Stimulated activated CD8-positive, alpha-beta memory T cell treated with anti-CD3 and anti-CD28 coated beads, Interleukin-15, amount 100 ng/mL, for 1 hour (primary cell): ENCODE measurements at places on chromosomes 4 and X.

DNA sequence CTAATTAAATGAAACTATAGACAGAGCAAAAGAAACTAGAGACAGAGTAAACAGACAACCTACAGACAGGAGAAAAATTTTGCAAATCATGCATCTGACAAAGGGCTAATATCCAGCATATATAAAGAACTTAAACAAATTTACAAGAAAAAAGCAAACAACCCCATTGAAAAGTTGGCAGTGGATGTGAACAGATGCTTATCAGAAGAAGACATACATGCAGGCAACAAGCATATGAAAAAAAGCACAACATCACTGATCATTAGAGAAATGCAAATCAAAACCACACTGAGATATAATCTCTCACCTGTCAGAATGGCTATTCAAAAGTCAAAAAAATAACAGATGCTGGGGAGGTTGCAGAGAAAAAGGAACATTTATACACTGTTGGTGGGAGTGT lies 14.8 kb downstream of the ZNF280C start:
- DNase-seq = no peak

- no peak for DNase-seq
Observed at GRCh38 chr4:153426207-153426885, 39.8 kb upstream of the TMEM131L start.

DNA sequence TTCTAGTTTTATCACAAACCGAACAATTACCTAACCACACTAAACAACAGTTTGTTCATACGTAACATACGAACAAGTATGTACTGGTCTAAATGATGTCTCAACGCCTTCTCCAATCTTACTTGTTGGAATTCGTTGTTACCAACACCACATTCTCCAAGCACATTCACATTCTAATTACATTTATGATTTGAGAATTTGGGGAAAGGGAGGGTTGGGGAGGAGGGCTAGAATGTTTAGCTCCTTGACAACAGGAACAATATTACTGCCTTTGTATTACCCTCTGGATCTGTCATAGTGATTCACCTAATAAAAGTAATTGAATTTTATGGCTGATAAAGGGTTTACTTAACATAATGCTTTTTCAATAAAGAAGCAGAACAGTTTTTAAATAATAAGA lies 24.4 kb downstream of the LCORL start:
- DNase-seq = no peak

- DNase-seq = no peak
Observed at GRCh38 chrX:145848448-145848847, 30.8 kb downstream of the SLITRK2 start.

DNA sequence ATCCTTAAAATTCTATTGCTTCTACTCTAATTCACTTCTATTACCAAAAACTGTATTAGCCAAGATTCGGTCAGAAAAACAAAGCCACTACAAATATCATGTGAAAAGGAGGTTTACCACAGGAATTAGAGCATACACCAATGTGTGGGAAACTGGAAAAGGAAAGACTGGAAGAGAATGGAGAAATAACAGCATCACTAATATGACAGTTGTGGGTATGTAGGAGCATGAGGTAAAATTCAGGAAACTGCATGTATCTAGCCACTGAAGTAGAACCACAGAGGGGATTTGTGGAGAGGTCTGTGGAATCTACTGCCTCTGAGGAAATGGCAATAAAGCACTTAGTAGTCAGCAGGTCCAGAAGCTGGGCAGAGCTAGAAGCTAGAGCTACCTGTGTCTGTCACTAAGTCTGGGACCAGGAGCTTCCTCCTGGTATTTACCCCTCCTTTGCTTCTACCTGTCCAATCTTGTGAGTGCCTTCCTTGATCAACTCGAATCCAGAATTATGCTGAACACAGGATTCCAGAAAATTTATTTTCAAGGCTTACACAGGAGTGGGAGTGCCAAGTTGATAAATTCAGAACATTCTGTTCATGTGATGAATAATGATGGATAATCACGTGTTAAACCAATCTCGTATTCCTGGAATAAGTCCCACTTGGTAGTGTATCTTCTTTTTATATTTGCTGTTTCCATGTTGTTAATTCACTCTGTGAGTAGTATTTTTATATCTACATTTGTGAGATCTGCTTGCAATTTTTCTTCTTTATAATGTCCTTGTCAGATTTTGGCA lies 52.6 kb downstream of the NAF1 start:
- no peak for DNase-seq

GRCh38 chrX:45762699-45763647 lies 562.3 kb upstream of the DIPK2B start:
- no peak for DNase-seq

DNA sequence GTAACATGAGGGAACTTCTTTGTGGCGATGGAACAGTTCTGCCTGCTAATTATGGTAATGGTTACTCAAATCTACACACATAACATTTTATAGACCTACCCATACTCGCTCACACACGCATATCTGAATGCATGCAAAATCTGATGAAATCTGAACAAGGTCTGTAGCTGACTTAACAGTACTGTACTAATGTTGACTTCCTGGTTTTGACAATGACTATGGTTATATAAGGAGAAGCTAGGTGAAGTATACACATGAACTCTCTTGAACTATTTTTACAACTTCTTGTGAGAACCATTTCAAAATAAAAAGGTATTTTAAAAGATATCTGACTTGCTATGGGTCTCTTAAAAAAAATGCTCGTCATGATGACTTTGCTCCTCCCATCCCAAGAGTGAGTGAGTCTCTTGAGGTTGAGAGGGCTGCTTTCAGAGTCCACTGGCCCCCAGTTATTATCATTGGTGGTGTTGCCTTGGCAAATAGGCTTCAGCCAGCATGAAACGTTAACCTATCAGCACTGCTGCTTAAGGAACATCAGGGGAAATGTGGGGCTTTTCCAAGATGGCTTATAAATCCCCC lies 99.8 kb downstream of the MTMR1 start:
- DNase-seq = no peak

- no peak for DNase-seq
Observed at GRCh38 chrX:109872021-109872732, 130.7 kb upstream of the TMEM164 start.

DNA sequence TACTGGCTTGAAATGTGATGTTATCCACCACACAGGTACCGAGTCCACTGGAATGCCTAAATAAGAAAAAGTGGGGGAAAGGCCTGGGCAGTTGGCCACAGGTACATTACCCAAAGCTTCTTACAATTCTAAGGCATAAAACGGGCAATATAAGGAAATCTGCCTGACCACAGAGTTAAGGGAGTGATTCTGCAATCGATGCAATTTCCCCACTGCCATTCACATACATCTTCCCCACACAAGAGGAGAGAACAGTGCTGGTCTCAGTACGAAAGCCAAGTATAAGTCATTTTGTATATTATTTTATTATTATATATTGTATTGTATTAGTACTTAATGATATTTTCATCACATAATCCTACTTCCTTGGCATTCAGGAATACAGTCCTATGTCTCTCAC lies 30.6 kb downstream of the RFC1 start:
- no peak for DNase-seq

DNA sequence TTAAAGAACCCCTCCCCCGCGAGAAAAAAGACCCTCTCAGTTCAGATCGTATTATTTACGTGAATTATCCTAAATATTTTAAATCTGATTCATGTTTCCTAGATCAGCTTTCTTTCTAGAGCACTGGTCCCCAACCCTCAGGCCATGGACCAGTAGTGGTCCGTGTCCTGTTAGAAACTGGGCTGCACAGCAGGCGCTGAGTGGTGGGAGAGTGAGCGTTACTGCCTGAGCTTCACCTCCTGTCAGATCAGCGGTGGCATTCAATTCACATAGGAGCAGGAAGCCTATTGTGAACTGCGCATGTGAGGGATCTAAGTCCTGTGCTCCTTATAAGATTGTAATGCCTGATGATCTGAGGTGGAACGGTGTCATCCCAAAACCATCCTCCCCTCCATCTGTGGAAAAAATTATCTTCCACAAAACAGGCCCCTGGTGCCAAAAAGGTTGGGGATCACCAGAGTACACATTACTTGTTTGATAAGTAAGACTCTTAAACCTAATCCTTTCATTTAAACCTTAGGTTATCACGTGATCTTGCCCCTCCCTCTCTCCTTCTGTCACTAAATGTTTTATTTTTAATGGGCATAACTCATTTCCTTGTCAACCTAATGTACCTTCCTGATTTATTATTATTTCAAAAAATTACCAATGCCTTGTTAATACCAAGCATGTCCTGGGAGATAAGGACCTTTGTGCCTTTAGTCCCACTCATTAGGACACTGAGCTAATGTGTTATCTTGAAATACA lies 442.9 kb downstream of the TLL1 start:
- DNase-seq = no peak

GRCh38 chrX:11460347-11460746 lies 167.1 kb downstream of the AMELX start:
- no peak for DNase-seq

DNA sequence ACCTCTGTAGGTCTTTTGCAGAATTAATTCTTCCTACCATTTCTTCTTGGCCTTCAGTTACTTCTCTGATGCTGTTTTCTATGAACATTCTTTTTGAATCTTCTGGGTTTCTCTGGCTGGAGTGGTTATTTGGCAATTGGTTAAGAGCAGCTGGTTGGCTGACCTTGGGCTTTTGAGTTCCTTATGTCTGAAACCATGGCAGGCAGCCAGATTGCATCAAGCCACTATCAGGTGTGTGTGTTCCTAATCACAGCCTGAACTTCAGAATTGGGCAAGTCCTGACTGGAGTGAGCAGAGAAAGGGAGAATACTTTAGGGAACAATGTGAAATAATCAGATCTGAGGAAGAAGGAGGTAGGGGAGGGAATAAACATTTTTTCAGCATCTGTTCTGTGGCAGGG lies 90.2 kb downstream of the ARHGAP10 start:
- no peak for DNase-seq

- DNase-seq = no peak
Observed at GRCh38 chr4:123826896-123827295, 430.3 kb downstream of the SPRY1 start.

DNA sequence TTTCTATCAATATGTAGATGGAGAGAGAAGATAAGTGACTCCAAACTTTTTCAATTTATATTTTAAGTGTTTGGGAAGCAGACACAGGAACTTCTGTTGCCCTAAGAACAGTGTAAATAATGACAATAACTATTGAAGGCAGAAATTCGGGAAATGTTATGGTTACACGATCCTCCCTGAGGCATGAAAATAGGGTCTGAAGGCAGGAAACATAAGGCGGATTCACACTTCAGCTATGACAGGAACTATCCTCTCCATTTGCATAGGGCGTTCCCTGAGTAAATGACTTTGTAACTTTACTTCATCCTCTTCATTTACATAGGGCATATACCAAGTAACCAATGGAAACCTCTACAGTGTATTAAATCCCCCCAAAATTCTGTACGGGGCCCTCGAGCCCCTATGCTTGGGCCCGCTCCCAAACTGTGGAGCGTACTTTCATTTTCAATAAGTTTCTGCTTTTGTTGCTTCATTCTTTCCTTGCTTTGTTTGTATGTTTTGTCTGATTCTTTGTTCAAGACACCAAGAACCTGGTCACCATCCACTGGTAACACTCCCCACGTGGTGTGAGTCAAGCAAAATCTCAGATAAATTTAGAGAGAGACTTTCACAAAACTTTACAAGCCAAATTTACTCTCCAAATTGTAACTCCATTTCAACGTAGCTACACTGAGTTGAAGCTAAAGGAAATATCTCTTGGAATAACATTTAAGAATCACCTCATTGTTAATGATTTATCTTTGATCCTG lies 2504.3 kb downstream of the ARAP2 start:
- DNase-seq = no peak

DNA sequence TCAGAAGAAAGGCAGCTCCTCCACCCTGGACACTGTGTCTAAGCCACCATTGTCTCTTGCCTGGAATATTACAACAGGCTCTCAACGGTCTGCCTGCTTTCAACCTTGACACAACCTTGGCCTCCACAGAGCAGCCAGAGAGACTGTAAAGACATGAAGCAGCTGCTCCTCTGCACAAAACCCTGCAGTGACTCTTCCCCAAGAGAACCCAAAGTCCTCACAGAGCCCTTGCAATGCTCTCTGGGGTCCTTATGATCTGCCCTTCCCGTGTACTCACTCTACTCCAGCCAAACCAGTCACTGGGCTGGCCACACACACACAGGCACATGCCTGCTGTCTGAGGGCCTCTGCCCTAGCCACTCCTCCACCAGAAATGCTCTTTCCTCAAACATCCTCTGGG lies 75.9 kb upstream of the CPEB2 start:
- DNase-seq = no peak

GRCh38 chr4:118954246-118954645 lies 65.6 kb downstream of the SYNPO2 start:
- no peak for DNase-seq

GRCh38 chr4:163161536-163162205 lies 5.0 kb downstream of the NAF1 start:
- DNase-seq = no peak

- DNase-seq = no peak
Observed at GRCh38 chr4:82519776-82520175, 42.0 kb downstream of the TMEM150C start.

DNA sequence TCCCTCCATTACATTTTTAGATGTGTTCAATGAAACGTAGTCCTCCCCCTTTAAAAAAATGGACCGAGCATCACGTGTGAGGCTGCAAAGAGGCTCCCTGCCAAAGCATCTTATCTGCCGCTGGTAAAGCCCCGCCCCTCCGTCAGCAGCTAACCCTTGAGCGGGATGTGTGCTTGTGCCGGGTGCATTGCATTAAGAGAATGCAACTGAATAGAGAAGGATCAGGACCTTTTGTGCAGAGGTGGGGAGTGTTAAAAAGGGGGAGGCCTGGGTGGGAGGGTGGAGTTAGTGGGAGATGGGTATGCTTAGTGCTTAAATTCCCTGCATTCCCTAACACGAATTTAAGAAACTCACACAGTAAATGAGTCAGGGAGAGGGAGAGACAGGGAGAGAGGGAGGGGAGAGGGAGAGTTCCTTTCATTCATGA lies 66.0 kb downstream of the TBL1X start:
- peak; percentile 5 for DNase-seq

DNA sequence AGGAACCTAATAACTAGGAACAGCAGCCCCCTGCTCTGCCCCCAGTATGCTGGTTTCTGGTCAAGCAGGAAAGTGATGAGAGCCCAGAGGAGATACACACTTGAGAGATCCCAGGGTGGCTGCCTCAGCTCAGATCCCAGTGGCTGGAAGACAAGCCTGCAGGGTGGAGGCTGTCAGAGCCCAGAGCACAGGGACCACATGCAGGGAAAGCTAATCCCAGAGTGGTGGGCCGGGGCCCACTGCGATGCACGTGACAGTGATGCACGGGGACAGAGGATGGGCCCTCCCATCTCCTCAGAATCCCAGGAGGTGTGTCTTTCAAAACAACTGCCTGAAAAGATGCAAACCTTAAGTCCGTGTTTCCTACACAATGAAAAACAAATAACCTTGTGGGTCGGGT lies 29.1 kb upstream of the CRMP1 start:
- no peak for DNase-seq

DNA sequence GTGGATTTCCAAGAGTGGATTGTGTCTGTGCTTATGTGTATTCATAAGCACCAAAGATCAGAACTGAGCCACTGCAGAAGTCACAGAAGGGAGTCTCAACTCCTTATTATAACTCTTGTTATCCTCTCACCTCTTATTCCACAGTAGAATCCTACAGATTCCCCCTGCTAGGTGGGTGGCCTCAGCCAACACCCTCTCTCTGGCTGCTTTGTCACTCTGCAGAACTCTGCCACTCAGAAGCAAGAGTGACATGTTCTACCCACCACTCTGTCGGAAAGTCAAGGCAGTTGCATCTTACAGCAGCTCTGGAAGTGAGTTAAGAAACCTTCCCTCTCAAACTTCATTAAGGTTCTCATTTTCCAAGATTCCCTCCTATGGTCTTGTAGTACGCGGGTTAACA lies 41.9 kb downstream of the PTCHD1 start:
- no peak for DNase-seq
